ENCODE measurements at places on chromosomes 3 and 15. TPM values are rescaled to one million over a fixed set of nuclear protein-coding genes. Genes with fewer than 3 reads are reported as not detected.

DNA sequence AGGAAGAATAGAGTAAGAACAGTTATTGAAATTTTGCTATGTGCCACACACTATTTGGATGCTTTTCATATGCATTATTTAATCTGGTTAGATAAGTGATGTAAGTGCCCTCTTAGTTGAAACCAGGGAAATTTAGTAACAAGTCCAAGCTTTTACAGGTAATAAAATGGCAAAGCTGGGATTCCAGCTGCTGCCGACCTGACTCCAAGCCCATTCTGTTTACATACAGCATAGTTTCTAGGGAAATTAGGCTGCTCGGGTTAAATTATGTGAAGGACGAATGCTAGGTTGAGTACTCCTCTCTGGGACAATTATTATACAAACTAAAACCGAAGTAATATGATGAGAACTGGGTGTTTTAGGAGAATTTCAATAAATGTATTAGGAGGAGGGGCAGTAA lies 38.7 kb upstream of the FAH start:
- DNase-seq, result no peak

- no peak for DNase-seq
These were observed 82.6 kb downstream of the LRRK1 start for GRCh38 chr15:101001796-101002195.

GRCh38 chr15:101449471-101450402 lies 39.8 kb downstream of the PCSK6 start:
- no peak for DNase-seq

GRCh38 chr3:155494332-155494731 lies 200.8 kb upstream of the STRIT1 start:
- no peak for DNase-seq

DNA sequence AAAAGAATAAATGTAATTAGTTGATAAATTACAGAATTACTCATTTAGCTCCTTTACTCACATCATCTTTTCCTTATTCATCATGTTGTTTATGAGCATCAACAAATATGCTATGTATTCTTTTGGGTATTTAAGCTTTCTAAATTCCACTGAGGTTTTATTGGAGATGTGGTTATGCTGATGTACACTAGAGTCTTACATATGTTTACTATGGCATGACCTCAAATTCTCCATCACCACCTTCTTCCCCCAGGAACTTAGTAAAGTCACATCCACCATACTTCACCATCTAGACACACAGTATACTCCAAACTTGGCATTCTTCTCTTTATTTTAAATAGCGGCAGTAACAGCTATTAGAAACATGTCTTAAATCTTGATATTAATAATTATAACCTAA lies 74.1 kb upstream of the MELTF start:
- DNase-seq, result no peak

DNA sequence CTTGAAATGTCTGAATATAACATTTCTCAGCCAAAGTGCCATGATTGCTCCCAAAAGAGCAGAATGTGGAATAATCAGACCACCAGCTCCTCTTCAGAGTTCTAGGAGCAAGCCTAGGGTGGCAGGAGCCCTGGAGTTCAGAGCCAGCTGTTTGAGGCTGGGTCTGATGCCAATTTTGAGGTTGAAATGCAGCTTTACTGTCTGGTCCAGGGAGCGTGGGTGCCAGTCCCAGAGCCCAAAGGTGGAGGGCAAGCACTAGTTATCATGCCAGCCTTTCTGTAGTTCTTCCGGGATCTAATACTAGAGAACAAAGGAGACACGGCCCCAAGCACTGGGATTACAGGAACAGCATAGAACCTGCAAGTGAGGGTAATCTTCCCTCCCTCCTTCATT lies 69.3 kb downstream of the TNFAIP8L3 start:
- DNase-seq, result no peak

DNA sequence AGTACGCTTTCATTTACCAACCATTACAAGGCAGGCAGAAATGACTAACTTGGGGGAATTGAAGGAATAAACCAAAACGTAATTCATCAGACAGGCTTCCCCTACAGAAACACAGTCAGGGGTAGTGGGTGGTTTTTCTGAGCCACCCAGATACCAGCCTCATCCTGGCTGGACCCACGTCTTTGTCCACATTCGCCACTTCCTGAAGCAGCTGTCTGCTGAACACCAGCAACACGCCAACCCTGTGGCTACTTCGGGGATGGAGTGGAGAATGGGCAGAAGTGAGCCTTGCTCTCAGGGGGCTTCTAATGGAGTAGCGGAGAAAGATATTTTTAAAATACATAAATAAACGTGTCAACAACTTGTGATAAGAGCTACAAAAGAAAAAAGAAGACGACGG lies 40.1 kb downstream of the SYNM start:
- no peak for DNase-seq

- no peak for DNase-seq
These were observed 145.2 kb upstream of the NUDT16 start for GRCh38 chr3:131236421-131236820.

DNA sequence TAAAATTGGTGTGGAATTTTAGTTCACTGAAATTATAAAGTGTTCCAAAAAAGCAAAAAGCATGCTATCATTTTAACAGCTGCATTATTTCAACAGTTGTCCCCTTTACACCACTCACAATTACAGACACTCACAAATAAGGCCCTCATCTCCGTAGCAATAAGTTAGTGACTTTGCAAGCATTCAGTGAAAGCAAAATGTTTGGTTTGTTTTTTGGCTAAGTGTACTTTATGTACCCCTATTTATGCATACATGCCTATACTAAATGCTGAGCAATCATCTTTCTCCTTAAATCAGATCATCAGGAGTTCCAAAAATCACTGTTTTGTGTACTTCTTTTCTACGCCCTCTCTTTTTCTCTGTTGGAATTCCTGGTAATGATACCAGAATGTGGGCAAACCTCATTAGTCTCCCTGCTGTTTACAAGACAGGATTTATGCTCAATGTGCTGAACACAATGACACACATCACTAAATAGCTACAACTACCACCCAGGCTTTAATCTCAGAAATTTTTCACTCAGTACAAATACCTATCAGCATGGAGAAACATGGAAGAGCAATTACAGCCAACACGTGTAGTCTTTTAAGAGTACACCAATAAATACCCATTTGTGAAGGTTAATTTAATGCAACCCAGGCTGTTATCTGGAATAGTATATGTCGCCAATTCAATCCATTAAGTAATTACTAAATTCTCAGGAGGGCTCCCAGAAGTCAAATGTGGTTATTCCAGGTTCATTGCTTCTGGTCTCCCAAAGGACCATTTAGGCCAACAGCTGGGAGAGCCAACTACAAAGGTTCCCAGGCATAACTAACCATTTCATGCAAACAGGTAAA lies 12.0 kb downstream of the ALDH1A2 start:
- no peak for DNase-seq

GRCh38 chr3:33787328-33788009 lies 11.0 kb upstream of the PDCD6IP start:
- peak; percentile 73 for DNase-seq

- no peak for DNase-seq
These were observed 130.2 kb upstream of the COL8A1 start for GRCh38 chr3:99508191-99508590.

- no peak for DNase-seq
These were observed 3.0 kb upstream of the RYK start for GRCh38 chr3:134253475-134254226.

The RGMA gene
- total RNA-seq, result not detected

The PLXNB1 gene
- 5.9 TPM for total RNA-seq

The HSPBAP1 gene
- 6.4 TPM for total RNA-seq

The CFAP20DC gene
- total RNA-seq, result 0.61 TPM

Data from natural killer cell treated with Interleukin-12 subunit alpha and Interleukin-12 subunit beta and Interleukin-15 and Interleukin-18, amount 100 ng/mL, for 72 hours (primary cell).